ENCODE measurements at places on chromosomes 16 and 17. TPM values are rescaled to one million over a fixed set of nuclear protein-coding genes. Genes with fewer than 3 reads are reported as not detected.

GRCh38 chr16:62764572-62764971, 728.3 kb upstream of the CDH8 start:
- H3K27ac ChIP-seq: no peak overlapping the region
- H3K4me3 ChIP-seq: no peak overlapping the region
- no peaks in the 10 kb centered on the region for H3K36me3 ChIP-seq
- no peak for DNase-seq

DNA sequence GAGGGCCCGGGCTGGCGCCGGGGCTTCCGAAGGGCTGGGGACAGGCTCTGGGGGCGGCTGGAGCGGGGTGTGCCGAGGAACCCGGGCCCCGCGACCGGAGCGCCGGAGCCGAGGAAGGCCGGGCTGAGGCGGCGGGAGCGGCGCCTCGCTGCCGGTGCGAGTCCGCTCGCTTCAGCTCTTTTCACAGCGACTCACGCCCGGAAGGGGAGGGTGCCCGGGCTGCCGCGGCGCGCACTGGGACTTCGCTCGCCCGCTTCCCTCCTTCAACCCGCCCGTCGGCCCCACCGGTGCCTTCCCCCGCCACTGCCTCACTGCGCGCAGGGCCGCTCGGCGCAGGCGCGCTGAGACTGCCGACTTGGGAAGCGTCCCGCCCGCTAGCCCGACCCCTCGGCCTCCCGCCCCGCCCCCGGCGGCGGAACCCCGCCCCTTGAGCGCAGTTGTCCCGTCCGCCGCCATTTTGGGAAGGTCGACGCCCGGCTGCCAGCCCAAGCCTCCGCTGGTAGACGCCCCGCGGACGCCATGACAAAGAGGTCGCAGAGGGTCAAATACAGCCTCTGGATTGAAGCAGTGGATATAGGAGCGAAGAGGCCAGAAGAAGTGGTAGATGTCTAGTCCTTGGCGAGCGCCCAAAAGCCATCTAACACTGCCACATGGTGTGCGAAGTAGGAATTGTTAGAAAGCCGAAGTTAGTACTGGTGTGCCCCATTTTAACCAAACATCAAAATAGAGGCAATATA, at the start of gene UBE2G1:
Gene UBE2G1 (minus strand): TSS at position 349 of the 737 bp plus-strand sequence. CDS start 359 bp downstream, outside the sequence.
- H3K4me3 ChIP-seq: peak within 1 kb of the TSS; percentile 92
- H3K4me1 ChIP-seq: peaks cover 7% of the 10 kb centered on the region
- peak within 1 kb of the TSS; percentile 98 for H3K27ac ChIP-seq
- no peaks in the 10 kb centered on the region for H3K36me3 ChIP-seq
- no peaks in the 10 kb centered on the region for H3K27me3 ChIP-seq
- peak; percentile 99 for DNase-seq

DNA sequence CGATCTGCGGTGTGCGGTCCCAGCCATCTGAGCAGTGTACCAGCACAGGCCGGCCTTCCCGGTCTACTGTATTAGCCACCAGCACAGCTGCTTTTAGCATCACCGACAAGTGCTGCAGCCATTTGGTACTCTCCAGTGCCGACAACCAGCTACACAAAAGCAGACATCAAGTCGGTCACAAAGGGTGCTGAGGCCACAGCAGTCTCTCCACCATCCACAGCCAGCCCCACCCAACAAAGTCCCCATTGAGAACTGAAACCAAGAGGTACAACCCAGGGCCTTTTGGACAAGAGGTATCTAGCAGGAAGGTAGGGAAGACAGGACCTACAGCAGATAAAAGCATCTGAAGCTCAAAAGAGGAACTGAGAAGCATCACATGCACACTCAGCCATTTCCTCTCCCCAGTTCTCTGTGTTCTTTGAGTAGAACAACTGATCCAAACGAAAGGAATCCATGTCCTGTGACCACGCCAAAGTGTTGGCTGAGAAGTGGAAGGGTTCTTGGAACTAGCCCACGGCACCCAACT, 9.5 kb downstream of the MTMR4 start:
- H3K27me3 ChIP-seq: no peaks in the 10 kb centered on the region
- H3K36me3 ChIP-seq: no peaks in the 10 kb centered on the region
- DNase-seq: no peak
- H3K27ac ChIP-seq: no peak overlapping the region

- no peaks in the 10 kb centered on the region for H3K27me3 ChIP-seq
- no peak for DNase-seq
- peaks cover 18% of the 10 kb centered on the region for H3K4me1 ChIP-seq
- no peaks in the 10 kb centered on the region for H3K36me3 ChIP-seq
- H3K4me3 ChIP-seq: no peak overlapping the region
- H3K27ac ChIP-seq: no peak overlapping the region
Observed at GRCh38 chr17:18916816-18917500, 35.0 kb upstream of the SLC5A10 start.

DNA sequence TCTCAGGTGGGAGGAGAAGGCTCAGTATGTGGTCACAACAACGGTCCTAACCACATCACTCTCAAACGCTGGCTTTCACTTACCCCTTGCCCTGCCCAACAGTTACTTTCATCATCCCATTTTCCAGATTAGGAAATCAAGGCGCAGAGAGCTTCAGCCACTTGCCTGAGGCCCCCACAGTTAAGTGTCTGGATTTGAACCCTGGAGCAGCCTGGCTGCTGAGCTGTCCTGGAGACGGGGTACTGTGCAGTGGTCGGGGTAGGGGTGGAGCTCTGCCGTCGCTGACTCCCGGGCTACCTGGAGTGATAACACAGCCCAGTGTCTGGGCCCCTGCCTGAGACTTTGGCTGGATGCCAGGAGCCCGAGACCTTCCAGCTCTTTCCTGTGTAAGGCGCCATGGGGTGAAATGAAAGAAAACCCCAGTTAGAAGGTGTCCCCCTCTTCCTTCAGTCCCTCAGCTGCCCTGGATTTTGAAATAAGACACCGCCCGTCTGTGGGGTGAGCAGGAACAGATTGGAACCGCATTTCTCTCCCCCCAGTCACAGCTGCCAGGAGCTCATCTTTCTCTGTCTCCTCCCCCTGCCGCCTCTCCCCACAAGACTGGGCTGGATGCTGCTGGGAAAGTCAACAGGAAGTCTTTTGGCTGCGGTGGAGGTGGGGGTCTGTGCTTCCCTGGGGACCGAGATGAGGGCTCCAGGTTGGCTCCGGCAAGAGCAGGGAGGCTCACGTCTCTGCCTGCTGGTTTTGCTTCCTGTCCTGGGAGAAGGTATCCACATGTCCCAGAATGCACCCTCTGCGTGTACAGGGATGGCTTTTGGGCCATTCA, 280.2 kb downstream of the SEC14L1 start:
- H3K27ac ChIP-seq: peak overlapping the region; percentile 86
- H3K27me3 ChIP-seq: no peaks in the 10 kb centered on the region
- H3K4me3 ChIP-seq: no peak overlapping the region
- peaks cover 62% of the 10 kb centered on the region for H3K4me1 ChIP-seq
- no peaks in the 10 kb centered on the region for H3K36me3 ChIP-seq

DNA sequence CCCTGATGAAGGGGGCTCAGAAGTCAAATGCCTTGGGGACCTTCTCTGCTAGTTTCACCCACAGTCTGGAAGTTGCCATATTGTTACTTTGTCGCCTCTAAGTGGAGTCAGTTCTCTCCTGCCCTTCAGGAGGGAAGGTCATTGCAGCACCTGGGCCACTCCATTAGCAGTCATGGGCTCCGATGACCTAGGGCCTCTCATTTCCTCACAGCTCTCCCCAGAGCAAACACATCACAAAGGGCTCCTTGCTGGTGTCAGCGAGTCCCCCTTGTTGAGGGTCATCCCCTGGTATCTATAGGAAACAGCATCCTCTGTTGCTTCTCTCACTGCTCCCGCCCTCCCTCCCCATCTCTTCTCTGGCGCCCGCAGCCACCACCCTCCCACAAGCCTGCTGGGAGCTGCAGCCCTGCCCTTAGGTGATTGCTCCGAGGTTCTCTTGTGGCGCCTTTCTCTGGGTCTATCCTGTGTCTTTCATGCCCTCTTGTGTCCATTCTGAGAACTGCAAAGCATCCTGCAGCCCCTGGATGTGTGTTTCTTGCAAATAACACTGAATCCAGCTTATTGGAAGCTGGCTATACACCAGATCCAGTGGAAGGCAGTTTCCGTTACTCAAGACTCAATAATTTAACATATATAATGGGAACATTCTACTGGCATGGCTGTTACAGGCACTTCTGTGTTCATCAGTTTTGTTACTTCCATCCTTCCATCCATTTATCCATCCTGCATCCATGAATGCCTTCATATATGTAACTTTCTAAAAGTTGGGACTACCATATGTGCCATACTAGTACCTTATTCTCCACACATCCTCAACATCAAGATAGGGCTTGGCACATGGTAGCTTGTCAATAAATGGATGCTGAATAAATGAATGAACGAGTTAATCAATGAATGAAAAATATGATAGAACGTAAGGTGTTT, 21.2 kb downstream of the PDILT start:
- no peaks in the 10 kb centered on the region for H3K36me3 ChIP-seq
- no peak overlapping the region for H3K27ac ChIP-seq
- no peak overlapping the region for H3K4me3 ChIP-seq
- peak; percentile 89 for DNase-seq
- H3K4me1 ChIP-seq: no peaks in the 10 kb centered on the region

DNA sequence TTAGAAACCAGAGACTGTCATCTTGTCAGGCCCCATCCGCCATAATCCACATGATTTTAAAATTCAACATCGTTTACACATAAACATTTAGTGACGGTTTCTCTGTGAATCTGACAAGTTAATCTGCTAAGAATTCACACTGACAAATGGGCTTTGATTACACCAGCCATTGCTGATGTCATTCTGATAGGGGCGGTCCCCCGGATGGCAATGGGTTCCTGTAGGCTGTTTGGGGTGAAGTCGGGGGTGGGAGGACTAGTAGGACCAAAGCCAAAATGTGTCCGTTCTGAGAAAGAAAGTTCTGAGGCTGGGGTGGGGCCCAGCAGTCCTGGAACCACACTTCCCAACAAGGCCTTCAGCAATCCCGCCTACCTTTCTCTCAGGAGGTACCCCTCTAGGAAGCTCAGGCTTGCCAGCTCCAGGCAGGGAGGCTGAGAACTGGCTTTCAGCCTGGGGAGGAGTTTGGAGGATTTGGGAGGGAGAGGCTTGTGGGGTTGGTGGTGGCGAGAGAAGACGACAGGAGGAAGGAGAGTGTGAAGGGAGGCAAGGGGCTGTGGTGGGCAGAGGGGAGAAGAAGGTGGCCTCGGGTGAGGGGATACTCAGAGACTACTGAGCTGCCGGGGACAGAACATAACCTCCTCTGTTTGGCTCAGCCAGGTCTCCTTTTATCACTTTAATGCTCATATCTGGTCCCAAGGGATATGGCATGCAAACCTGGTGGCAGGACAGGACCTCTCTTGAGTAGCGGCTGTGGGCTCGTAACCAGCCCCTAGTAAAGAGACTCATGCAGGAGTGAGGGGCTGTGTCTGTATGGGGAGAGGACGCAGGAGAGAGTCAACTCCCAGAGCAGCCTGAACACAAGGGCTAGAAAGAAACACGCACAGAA, 8.6 kb downstream of the HIC1 start:
- H3K27ac ChIP-seq: peak overlapping the region; percentile 87
- DNase-seq: no peak
- no peaks in the 10 kb centered on the region for H3K36me3 ChIP-seq
- no peak overlapping the region for H3K4me3 ChIP-seq
- peaks cover 47% of the 10 kb centered on the region for H3K4me1 ChIP-seq

- H3K4me3 ChIP-seq: no peak overlapping the region
- no peak overlapping the region for H3K27ac ChIP-seq
- H3K4me1 ChIP-seq: peaks cover 13% of the 10 kb centered on the region
Observed at GRCh38 chr17:46774108-46774737, 44.3 kb downstream of the WNT3 start.

- no peak overlapping the region for H3K27ac ChIP-seq
- no peaks in the 10 kb centered on the region for H3K36me3 ChIP-seq
- H3K4me1 ChIP-seq: peaks cover 19% of the 10 kb centered on the region
Observed at GRCh38 chr17:81573794-81574642, 21.9 kb upstream of the FAAP100 start.

- H3K27ac ChIP-seq: no peak overlapping the region
- peaks cover 7% of the 10 kb centered on the region for H3K27me3 ChIP-seq
- H3K36me3 ChIP-seq: no peaks in the 10 kb centered on the region
- DNase-seq: no peak
Observed at GRCh38 chr16:724188-725040, 1.8 kb downstream of the CCDC78 start.

DNA sequence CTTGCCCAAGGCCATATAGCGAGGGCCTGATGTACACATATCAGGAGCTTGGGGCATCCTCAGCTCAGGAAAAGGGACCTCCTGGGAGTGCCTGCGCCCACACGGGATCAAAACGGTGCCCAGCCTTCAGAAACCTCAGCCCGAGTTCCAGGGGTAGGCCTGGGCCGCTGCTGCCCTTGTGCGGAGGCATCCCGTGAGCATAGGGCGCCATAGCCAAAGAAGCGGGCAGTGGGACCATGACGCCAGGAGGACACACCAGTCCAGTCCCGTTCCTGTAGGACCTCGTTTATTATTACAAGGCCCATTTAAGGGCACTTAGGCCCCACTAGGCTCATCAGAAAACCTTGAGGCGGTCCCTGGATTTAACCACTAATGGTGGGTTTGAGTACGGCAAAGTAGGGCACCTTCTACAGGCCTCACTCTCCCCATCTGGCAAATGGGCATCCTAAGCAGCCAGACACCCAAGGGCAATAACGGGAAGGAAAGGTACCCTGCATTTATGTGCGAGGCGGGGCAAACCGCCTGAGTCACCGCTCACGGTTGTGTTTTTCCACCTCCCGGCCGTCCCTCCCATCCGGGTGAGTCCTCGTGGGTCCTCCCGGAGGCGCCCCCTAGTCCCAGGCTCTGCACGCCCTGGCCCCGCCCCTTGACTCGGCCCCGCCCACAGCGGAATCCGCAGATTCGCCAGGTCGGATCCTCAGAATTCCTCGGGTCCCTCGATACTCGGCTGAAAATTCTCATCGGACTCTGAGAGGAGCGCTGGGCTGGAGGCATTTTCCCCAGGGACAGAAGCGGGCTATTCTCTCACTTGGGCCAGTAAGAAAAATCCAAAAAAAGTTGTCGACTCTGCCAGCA, 726 bp upstream of the SETD1A start:
- peaks cover 8% of the 10 kb centered on the region for H3K4me1 ChIP-seq
- peak; percentile 93 for DNase-seq
- H3K4me3 ChIP-seq: peak overlapping the region; percentile 93
- peak overlapping the region; percentile 100 for H3K27ac ChIP-seq
- H3K36me3 ChIP-seq: no peaks in the 10 kb centered on the region

DNA sequence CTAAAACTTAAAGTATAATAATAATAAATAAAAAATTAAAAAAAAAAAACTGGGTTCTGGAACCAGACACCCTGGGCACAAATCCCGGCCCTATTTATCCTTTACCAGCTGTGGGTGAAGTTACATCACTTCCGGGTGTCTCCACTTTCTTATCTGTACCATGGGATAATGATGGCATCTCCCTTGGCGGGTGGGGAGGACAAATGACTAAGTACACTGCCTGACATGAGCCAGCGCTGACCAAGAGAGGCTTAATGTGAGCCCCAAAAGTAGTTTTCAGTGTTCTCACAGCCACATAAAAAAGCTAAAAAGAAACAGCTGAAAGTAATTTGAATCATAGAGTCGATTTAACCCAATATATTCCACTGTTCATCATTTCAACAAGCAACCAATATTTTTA, 424.9 kb downstream of the SOX9 start:
- no peaks in the 10 kb centered on the region for H3K27me3 ChIP-seq
- no peak overlapping the region for H3K27ac ChIP-seq
- no peak for DNase-seq
- H3K36me3 ChIP-seq: no peaks in the 10 kb centered on the region

Gene ITGAL
- total RNA-seq: 1.5 TPM

Gene NSRP1
- 7.8 TPM for total RNA-seq

Gene RNF135
- 7.6 TPM for total RNA-seq
